Stimulated activated CD8-positive, alpha-beta memory T cell treated with anti-CD3 and anti-CD28 coated beads, Interleukin-7, amount 100 ng/mL, for 1 hour (primary cell): ENCODE measurements at places on chromosomes 7 and 10.

- no peak for DNase-seq
Observed at GRCh38 chr10:110368002-110368401, 63.3 kb upstream of the SMNDC1 start.

- no peak for DNase-seq
Observed at GRCh38 chr10:49174261-49174925, 13.8 kb downstream of the TMEM273 start.

DNA sequence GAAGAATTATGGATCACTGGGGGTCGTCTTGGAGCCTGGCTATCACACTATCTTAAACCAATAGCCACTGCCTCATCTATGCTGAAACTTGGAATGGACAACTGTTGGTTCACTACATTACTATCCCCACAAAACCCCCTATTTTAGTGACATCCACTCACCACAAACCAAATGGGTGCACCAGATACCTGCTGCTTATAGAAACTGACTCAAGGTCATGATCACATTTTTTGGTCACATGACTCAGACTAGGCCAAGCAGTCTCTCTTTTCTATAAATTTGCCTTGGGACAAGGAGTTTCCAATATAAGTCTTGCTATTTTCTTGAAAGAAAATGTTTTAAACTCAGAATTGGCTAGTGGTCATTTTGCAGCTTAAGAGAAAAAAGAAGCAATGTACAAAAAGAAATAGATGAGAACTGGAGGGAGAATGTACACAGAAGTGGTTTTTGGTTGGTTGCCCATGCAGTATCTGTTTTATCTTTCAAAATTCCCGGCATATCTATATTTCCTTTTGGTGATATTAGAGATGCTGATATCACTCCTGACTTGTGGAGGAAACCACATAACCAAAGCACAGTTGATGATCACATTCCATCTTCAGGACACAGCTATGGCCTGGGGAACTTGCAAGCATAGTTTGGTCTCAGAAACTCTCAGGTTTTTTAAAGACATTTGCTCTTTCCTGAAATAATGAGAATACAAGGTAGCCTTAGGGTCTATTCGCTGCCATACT, 85.2 kb upstream of the CACNA2D1 start:
- DNase-seq, result no peak

DNA sequence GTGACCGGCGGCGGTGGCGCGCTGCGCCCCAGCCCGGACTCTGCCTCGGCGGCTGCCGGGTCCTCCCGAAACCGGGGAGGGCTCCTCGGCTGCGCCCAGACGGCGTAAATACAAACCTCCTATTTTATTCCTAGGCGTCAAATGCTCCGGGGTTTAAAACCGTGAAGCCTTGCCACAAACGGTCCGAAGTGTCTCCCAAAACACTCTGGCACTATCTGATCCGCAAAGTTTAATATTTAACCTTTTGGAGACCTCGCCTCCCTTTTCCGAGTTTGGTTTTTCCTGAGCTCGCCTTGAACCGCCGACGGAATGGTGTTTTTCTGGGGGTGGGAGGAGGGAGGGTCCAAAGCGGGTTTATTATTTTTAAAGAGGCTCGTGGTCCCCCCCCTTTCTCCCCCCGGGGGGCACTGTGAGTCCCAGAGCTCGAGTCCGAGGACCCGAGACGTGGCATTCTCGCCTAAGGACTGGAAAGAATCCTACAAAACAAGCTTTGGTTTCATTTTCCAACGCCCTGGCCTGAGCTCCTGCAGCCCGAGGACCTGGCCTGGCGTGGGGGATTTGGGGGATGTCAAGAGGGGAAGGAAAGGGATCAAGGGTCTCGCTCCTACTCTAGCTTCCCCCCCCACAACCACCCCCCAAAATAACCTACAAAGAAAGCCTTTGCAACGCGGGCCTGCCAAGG, 1.8 kb downstream of the TNRC18 start:
- no peak for DNase-seq

- no peak for DNase-seq
Observed at GRCh38 chr7:8423057-8423456, 10.4 kb upstream of the NXPH1 start.

- DNase-seq, result no peak
Observed at GRCh38 chr10:87036623-87037022, 16.5 kb downstream of the FAM25A start.

GRCh38 chr7:69204943-69205342, 393.3 kb upstream of the AUTS2 start:
- DNase-seq, result no peak

DNA sequence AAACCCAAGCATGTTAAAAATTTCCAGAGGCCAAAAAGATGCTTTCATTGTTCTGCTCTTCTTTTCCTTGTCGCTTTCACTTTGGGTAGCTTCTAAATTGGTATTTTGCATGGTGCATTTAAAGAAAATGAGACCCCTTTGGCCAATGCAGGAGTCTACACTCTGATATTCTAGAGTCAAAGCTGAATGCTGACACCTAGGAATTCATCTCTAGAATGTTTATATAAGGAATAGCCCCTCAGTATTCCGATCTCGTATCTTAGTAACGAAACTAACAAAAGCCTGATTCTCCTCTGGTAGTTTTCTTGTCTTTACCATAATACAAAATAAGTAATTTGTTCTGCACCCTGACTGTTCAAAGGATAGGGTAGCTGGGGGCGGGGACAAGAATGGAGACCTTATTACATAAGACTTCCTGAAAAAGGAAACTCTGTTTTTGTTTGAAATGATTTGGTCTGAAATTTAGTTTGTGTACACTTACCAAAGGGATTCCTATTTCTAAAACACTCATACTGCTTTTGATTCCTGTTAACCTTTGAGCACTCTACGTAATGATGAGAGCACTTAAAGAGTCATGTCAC, 17.1 kb downstream of the IKZF1 start:
- no peak for DNase-seq

DNA sequence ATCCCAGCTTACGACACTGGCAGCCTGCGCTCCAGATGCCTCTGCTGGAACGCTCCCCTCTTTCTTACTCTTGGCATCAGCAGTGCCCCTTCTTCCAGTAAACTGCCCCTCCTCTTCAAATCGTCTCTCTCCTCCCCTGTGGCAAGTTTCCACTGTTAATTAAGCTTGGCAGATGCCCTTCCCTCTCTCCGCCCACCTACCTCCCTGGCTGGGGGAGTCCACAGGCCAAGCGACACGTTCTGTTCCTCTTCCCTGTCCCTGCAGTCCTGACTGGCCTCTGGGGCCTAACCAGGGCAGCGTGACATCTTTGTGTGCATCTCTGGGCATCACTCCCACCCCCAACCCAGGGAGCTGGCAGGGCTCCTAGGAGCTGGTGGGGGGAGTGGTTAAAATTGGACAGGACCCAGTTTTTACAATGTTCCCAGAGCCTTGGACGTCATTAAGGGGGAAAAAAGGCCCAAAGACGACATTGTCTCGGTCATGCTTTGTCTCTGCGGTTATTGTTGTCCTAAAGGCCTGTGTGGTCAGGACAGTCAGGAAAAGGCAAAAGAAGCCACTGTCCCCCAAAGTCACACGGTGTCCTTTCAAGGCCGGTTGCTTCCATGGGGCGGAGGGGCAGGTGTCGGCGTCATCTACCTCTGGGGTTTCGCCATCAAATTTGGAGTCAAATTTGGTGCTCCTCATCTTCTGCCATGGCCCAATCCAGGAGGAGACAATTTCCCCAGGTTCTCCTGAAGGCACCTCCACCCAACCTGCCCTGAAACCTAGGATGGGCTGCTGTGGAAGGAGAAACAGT, 54.2 kb downstream of the DLG5 start:
- DNase-seq, result no peak

DNA sequence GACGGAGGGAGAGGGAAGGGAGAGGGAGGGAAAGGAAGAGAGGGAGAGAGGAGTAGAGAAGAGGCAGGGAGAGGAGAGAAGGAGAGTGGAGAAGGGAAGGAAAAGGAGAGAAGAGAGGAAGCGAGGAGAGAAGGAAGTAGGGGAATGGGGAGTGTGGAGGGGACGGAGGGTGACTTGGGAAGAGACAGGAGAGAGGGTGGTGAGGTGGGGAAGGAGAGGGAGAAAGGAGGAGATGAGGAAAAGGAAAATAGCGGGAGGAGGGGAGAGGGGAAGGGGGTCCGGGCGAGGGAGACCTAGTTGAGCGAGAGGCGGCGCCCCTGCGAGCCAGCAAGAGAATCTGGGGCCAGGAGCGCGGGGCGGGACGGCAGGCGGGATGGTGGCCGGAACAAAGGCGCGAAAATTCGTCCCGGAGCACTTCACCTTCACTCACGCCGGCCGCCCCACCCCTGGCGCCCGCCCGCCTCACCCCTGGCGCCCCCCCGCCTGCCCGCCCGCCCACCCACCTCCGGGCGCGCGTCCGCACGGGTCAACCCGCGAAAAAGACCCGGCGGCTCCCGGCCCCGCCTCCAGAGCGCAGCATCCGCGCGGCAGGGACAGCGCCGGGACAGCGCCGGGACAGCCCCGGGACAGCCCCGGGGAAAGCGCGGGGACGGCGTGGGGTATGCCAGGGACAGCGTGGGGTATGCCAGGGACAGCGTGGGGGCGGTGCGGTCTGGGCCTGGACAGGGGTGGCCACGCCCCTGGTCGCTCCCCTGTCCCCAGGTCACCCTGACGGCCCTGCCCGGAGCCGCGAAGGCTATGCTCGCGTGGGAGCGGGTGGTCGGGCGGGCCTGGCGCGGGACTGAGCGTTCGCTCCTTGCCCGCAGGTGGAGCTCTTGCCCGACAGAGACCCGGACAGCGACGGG, 4.2 kb downstream of the VSTM2A start:
- no peak for DNase-seq

DNA sequence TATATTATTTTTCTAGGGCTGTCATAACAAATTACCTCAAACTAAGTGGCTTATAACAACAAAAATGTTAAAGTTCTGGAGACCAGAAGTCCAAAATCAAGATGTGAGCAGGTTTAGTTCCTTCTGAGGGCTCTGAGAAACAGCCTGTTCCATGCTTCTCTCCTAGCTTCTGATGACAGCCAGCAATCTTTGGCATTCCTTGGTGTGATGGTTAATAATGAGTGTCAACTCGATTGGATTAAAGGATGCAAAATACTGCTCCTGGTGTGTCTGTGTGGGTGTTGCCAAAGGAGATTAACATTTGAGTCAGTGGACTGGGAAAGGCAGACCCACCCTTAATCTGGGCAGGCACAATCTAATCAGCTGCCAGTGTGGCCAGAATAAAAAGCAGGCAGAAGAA, 26.3 kb upstream of the TNKS2 start:
- DNase-seq, result no peak

- DNase-seq, result no peak
Observed at GRCh38 chr7:137110535-137110934, 233.0 kb downstream of the PTN start.

DNA sequence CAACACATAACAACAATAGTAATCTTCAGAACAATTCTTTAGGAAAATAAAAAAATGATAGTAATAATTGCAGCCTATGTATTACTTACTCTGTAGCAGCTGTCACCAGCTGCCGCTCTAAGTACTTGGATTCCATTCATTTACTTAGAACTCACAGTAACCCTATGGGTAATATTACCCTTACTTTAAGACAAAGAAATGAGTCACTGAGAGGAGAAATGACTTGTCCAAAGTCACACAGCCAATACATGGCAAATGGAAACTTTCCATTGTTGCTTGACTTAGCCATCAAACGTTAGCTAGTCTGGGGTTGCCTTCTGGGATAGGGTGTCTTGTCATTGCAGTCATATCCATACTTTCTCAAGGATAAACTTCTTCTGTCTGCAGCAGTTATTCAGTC, 3.6 kb downstream of the CCNY start:
- DNase-seq, result no peak

DNA sequence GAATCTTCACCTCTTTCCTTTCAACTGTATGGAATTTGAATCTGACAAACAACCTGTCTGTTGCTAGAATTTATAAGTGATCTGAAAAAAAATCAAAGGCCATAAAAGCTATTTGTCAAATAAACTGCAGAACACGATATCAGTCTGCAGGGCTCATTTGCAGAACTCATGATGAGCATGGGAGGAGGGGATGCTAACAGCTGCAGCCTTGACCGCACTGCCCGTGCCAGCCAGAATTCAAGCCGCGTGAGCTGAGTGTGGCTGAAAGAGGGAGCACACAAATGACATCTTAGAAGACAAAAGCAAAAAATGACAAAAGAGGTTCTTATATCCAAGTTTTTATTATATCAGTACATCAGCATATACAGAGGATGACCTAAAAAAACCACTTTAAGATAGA, 15.7 kb downstream of the LRRTM3 start:
- no peak for DNase-seq

GRCh38 chr10:33126742-33127141, 168.7 kb upstream of the ITGB1 start:
- DNase-seq, result no peak
